ENCODE measurements at places on chromosomes 2 and 18. TPM values are rescaled to one million over a fixed set of nuclear protein-coding genes. Genes with fewer than 3 reads are reported as not detected.

The HAAO gene
- not detected for total RNA-seq

The FAM124B gene
- total RNA-seq = not detected

The NOSTRIN gene
- total RNA-seq = not detected

The RHBDD1 gene
- 40.4 TPM for total RNA-seq

The DHRS9 gene
- not detected for total RNA-seq

The KIF1A gene
- total RNA-seq = not detected

The SULT1C4 gene
- total RNA-seq = not detected

The MBOAT2 gene
- 53.7 TPM for total RNA-seq

The PDE1A gene
- total RNA-seq = 3.4 TPM

The ANKRD39 gene
- 16.1 TPM for total RNA-seq

The DCDC2C gene
- total RNA-seq = not detected

The CFC1 gene
- total RNA-seq = not detected

The ACKR3 gene
- total RNA-seq = not detected

The B4GALT6 gene
- not detected for total RNA-seq

The CNRIP1 gene
- 45.8 TPM for total RNA-seq

The CROCC2 gene
- not detected for total RNA-seq
